ENCODE measurements at places on chromosomes 16 and 17. TPM values are rescaled to one million over a fixed set of nuclear protein-coding genes. Genes with fewer than 3 reads are reported as not detected.
A peak's percentile ranks its signal among the peaks of the same experiment; 100 is the strongest.

- DNase-seq: no peak
- no peaks in the 10 kb centered on the region for H3K27me3 ChIP-seq
- H3K4me3 ChIP-seq: no peak overlapping the region
- no peak overlapping the region for H3K27ac ChIP-seq
- no peaks in the 10 kb centered on the region for H3K4me1 ChIP-seq
- no peaks in the 10 kb centered on the region for H3K36me3 ChIP-seq
These were observed 8.7 kb downstream of the RAP1GAP2 start for GRCh38 chr17:2804912-2805311.

DNA sequence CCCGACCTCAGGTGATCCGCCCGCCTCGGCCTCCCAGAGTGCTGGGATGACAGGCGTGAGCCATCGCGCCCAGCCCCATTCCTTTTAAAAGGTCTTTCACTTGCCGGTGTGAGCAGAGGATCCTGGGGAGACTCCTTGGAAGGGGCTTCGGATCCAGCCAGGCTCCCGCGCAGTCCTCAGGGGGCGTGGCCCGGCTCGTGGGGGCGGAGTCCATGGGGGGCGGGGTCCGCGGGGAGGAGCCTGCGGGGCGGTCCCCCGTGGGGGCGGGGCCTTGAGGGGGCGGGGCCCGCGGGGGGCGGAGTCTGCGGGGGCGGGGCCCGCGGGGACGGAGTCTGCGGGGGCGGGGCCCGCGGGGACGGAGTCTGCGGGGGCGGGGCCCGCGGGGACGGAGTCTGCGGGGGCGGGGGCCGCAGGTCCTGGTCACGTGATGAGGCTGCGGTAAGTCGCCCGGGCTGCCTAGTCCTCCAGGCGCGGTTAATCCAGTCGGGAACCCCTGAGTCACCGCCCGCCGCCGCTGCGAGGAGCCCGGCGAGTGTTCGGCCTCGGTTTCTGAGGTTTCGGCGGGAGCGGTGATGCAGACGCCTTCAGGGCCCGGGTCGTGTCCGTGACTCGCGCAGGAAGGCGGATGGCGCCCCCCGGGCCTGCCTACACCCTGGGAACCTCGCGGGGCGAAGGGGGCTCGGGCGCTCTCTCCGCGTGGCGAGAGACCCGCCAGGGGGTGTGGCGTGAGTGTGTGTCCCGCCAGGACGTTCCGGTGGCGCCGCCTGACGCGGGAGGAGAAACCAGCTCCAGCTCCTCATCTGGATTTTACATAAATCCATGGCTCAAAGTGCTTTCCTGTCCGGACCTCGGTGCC, 23.6 kb upstream of the ABR start:
- no peaks in the 10 kb centered on the region for H3K27me3 ChIP-seq
- peaks cover 9% of the 10 kb centered on the region for H3K4me1 ChIP-seq
- peak overlapping the region; percentile 23 for H3K4me3 ChIP-seq
- H3K36me3 ChIP-seq: no peaks in the 10 kb centered on the region
- H3K27ac ChIP-seq: peak overlapping the region; percentile 81
- peak; percentile 63 for DNase-seq

DNA sequence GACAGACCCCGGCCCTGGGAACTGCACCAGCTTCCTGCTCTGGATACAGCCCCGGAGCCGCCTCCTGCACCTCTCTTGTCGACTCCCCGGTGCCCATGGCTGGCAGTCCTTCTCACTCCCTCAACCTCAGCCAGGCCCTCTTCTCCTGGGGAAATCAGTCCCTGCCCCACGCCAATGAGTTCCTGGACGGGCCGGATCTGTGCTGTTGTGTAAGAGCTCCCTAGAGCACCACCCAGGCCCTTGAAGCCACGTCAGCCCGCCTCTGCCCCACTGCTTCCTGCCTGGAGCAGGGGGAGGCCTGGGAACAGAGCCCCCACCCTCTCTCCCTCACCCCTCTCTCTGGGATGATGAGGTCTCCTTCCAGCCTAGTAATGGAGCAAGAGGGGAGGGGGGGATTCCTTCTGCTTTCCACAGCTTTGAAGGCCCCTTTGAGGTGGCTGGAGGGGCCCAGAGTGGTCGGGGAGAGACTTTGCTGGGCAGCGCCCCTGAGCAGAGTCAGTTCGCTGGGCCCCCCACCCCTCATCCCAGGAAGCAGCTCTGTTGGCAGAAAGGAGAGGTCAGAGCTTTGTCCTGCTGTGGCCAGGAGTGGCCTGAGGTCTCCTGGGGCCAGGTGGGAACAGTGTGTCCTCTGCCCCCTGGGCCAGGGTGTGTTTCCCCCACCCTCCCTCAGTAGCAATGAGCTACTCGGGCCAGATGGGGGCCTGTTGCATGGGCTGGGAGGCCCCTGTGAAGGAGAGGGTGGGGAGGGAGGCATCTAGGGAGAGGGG, 3.8 kb downstream of the PRR29 start:
- no peak overlapping the region for H3K4me3 ChIP-seq
- H3K36me3 ChIP-seq: peaks cover 24% of the 10 kb centered on the region
- H3K27me3 ChIP-seq: peaks cover 15% of the 10 kb centered on the region
- H3K4me1 ChIP-seq: peaks cover 34% of the 10 kb centered on the region
- peak overlapping the region; percentile 86 for H3K27ac ChIP-seq

GRCh38 chr16:3650631-3651265, 3.7 kb upstream of the DNASE1 start:
- H3K4me3 ChIP-seq: no peak overlapping the region
- H3K4me1 ChIP-seq: peaks cover 16% of the 10 kb centered on the region
- DNase-seq: no peak
- H3K27ac ChIP-seq: no peak overlapping the region
- peaks cover 4% of the 10 kb centered on the region for H3K36me3 ChIP-seq

GRCh38 chr16:87077750-87078127, 239.5 kb downstream of the C16orf95 start:
- H3K4me3 ChIP-seq: no peak overlapping the region
- no peak overlapping the region for H3K27ac ChIP-seq
- no peak for DNase-seq
- no peaks in the 10 kb centered on the region for H3K4me1 ChIP-seq
- H3K36me3 ChIP-seq: no peaks in the 10 kb centered on the region
- no peaks in the 10 kb centered on the region for H3K27me3 ChIP-seq

- no peaks in the 10 kb centered on the region for H3K36me3 ChIP-seq
- peaks cover 5% of the 10 kb centered on the region for H3K27me3 ChIP-seq
- no peaks in the 10 kb centered on the region for H3K4me1 ChIP-seq
- no peak for DNase-seq
- H3K4me3 ChIP-seq: no peak overlapping the region
- H3K27ac ChIP-seq: no peak overlapping the region
These were observed 3.1 kb downstream of the CD300C start for GRCh38 chr17:74542727-74543383.

- H3K27me3 ChIP-seq: no peaks in the 10 kb centered on the region
- no peak overlapping the region for H3K27ac ChIP-seq
- H3K36me3 ChIP-seq: no peaks in the 10 kb centered on the region
- no peak for DNase-seq
These were observed 46.8 kb downstream of the TMEM235 start for GRCh38 chr17:78278139-78278741.

DNA sequence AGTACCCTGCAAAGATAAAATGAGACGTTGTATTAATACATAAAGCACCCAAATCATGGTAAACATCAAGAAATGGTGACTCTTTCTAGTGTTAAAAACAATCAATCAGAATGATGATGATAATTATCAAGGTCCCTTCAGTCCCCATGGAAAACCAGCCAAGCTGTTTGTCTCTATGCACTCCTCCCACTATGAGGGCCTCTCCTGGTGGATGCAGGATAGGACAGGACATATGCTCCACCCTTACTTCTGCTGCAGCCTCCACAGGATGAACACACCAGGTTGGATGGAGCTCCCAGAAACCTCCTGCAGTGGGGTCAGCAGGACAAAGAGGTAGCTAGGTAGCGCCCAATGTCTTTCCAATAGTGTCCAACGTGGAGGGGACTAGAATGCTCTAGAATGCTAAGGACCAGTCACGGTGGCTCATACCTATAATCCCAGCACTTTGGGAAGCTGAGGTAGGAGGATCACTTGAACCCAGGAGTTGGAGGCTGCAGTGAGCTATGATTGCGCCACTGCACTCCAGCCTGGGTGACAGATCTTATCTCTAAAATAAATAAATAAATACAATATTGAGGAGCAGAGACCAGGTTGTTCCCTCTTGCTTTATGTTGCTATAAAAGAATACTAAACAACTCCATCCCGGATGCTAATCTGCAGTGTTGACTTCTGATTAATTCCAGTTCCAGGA, 9.9 kb upstream of the KDM8 start:
- H3K4me1 ChIP-seq: no peaks in the 10 kb centered on the region
- no peak for DNase-seq
- H3K27ac ChIP-seq: no peak overlapping the region
- no peak overlapping the region for H3K4me3 ChIP-seq
- H3K36me3 ChIP-seq: no peaks in the 10 kb centered on the region

DNA sequence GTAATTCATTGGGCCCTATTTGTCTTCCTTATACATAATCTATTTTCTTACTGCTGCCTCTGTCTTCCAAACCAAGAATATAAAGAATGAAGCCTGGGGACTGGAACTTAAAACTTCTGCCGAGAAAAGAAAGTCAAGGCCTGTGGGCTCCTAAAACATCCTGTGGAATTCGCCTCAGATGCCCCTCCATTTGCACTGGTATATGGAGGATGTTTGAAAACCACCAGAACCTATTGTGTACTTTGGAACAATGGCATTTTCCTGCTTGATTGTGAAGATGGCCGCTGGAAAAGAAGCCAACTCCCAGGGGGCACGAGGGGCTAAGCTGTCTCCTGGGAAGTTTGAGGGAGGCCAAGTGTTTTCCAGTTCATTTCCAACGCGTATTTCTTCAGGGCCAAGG, 122.4 kb downstream of the WWOX start:
- H3K4me1 ChIP-seq: no peaks in the 10 kb centered on the region
- DNase-seq: no peak
- no peaks in the 10 kb centered on the region for H3K36me3 ChIP-seq

- H3K27me3 ChIP-seq: peaks cover 6% of the 10 kb centered on the region
- H3K36me3 ChIP-seq: no peaks in the 10 kb centered on the region
- H3K4me3 ChIP-seq: no peak overlapping the region
- no peaks in the 10 kb centered on the region for H3K4me1 ChIP-seq
- DNase-seq: no peak
- H3K27ac ChIP-seq: no peak overlapping the region
These were observed 15.9 kb upstream of the USP10 start for GRCh38 chr16:84683691-84684591.

DNA sequence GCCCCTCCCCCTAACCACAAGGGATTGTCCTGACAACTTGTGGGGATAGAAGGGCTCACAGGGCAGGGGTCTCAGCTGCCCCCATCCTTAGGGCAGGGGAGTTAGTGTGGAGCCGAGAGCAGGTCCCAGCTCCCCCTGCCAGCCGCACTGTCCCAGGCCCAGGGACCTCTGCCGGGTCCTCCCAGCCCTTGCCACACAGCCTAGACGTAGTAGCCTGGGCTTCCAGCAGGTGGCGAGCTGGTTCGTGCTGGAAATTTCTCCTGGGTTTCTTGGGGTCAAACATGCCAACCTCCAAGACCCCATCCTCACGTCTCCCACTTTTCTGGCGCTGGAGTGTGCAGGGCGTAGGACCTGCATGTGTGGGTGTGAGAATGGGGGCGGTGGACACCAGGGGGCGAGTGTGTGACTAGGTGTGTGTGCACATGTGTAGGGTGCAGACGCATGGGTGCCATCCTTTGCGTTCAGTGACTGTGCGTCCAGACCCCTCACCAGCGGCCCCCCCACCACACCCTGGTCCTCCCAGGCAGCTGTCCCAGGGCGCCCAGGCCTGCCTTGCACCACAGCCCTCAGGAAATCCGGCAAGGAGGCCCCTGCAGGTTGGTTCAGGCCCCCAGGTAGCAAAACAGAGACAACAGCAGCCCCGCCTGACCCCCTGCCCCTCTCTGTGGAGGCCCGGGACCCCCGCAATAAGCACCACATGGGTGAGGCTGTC, 29.5 kb downstream of the SBK1 start:
- H3K4me1 ChIP-seq: no peaks in the 10 kb centered on the region
- no peak for DNase-seq
- H3K36me3 ChIP-seq: no peaks in the 10 kb centered on the region
- H3K27ac ChIP-seq: no peak overlapping the region
- no peaks in the 10 kb centered on the region for H3K27me3 ChIP-seq

DNA sequence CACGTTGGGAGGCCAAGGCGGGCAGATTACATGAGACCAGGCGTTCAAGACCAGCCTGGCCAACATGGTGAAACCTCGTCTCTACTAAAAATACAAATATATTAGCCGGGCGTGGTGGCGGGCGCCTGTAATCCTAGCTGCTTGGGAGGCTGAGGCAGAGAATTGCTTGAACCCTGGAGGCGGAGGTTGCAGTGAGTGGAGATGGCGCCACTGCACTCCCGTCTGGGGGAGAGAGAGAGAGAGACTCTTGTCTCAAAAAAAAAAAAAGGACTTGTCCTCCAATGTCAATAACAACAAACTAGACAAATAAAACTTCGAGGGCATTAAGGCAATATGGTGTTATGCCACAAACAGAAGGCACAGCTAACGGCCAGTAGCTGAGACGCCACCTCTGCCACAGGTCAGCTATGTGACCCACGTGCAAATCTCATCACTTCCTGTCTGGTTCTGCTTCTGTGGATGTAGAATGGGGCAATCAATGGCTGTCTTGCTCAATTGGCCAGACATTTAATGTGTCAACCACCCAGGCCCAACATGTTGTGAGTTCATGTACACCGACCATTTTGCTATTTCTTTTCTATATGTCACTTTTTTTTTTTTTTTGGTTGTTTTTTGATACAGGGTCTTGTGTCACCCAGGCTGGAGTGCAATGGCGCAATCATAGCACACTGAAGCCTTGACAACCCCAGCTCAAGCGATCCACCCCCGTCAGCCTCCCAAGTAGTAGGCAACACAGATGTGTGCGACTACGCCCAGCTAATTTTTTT, 834 bp upstream of the TXNDC11 start:
- peak overlapping the region; percentile 98 for H3K27ac ChIP-seq
- peaks cover 11% of the 10 kb centered on the region for H3K36me3 ChIP-seq
- peak; percentile 37 for DNase-seq
- peak overlapping the region; percentile 98 for H3K4me3 ChIP-seq
- no peaks in the 10 kb centered on the region for H3K27me3 ChIP-seq
- H3K4me1 ChIP-seq: peaks cover 31% of the 10 kb centered on the region

DNA sequence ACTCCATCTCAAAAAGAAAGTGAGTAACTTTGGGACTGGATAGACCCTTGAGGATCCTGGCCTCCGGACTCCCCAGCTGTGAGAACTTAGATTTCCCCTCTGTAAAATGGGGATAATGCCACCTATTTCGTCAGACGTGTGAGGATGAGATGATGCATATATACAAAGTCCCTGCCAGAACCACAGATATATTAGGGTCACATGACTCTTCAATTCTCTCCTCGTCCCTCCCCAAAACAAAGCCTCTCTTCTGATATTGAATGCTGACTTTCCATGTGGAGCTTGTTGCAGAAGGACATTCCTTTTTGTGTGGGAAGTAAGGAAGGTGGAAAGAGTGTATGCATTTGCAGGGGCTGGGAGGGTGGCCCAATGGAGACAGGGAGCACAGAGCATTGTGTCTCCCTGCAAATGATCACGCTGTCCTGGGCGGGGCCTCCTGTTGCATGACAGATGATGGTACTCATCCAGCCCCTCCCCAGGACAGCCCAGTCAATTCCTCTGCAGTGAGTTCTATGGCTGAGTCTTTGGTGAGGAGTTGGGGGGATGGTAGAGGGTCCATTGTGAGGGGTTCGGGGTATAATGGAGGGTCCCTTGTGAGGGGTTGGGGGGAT, 35.1 kb upstream of the MGAT5B start:
- H3K27me3 ChIP-seq: no peaks in the 10 kb centered on the region
- no peak for DNase-seq
- no peak overlapping the region for H3K4me3 ChIP-seq
- H3K36me3 ChIP-seq: no peaks in the 10 kb centered on the region
- H3K4me1 ChIP-seq: no peaks in the 10 kb centered on the region
- no peak overlapping the region for H3K27ac ChIP-seq

Gene MT1G
- not detected for total RNA-seq

Gene EFCAB5
- total RNA-seq: 0.75 TPM

Gene OR3A2
- total RNA-seq: not detected

Gene BICDL2
- total RNA-seq: not detected

Gene RAP1GAP2
- total RNA-seq: 44.1 TPM

Gene ABAT
- total RNA-seq: 5.3 TPM

Gene TTLL6
- total RNA-seq: not detected

Gene TOM1L1
- total RNA-seq: 9.8 TPM

Data from heart left ventricle (tissue), 16 donors.